Non-pigmented ciliary epithelial cell (primary cell): ENCODE measurements at places on chromosomes 13 and 19.

DNA sequence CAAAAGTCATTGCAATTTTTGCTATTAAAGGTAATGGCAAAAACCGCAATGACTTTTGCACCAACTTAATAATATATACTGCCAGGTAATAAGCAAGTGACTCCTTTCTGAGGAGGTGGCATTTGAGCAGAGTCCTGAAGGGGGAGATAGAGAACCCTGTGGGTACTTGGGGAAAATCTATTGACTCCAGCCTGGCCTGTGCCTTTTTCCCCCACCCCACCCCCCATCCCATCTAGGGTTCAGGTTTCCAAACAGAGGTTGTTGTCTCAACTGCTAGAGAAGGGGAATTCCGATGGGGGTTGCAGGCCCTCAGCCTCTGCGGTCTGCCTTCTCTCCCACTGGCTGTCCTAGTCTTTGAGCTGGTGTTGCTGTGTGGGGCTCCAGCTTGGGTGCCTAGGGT is 11.5 kb downstream of the S1PR2 start:
- no peak for DNase-seq

DNA sequence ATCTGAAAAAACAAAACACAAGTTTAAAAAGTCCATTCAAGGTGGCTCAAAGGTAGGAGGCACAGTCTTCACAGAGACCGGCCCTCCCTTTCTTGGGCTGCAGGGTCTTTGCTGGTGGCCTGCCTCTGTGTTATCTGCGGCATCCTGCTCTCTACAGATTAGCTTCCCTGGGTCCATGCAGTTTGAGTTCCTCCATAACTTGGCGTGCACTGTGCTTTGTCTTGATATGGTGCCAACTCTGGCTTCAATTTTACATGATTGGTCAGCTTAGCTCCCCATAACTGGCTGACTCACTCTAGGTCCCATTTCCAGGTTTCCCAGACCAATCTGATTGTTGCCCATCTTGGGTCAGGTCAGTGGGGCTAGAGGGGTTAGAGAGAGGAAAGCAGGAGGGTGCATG is 41.8 kb downstream of the TPT1 start:
- DNase-seq, result no peak

GRCh38 chr13:48954081-48954480 is 21.6 kb upstream of the FNDC3A start:
- DNase-seq, result no peak

DNA sequence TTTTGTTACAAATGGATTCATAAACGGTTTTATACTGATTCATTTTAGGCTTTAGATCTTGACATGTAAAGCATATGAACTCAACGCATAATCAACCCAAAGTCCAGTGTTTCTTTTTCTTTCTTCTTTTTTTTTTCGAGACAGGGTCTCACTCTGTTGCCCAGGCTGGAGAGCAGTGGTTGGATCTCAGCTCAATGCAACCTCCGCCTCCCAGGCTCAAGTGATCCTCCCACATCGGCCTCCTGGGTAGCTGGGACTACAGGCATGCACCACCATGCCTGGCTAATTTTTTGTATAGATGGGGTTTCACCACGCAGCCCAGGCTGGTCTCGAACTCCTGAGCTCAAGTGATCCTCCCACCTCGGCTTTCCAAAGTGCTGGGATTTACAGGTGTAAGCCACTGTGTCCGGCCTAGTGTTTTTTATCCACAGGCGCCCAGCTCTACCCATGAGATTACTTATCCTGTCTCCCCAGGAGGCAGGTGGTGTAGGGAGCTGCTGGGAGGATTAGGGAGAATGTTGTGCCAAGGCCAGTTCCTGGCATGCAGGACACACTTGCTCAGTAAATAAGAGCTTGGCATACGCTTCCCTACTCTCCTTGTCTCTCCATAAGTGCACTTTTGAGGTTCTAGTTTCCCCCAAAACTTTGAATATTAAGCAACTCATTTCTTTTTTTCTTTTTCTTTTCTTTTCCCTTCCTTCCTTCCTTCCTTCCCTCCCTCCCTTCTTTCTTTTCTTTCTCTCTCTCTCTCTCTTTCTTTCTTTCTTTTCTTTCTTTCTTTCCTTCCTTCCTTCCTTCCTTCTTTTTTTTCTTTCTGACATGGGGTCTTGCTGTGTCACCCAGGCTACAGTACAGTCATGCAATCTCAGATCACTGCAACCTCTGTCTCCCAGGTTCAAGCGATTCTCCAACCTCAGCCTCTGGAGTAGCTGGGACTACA is 4.8 kb upstream of the CEBPA start:
- no peak for DNase-seq

GRCh38 chr13:40470660-40471059 is 195.8 kb downstream of the FOXO1 start:
- no peak for DNase-seq

DNA sequence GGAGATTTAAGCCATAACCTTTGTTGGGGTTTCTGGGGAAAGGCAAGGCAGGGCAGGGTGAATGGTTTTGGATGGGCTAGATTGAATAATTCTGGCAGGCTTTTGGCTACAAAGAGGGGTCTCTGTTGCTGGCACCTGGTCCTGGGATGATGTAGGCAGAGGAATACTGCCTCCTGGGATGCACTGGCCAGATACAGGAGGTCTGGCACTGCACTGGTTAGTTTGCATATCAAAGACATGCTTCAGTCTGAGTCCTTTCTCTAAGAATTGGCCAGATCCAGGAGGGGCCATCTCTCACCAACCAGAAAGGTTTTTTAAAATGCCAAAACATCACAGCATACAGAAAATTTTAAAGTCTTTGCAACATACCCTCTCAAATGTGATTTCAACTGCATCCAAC is 8.0 kb upstream of the MEDAG start:
- DNase-seq, result no peak

GRCh38 chr19:8575467-8575997 is 1.7 kb downstream of the MYO1F start:
- DNase-seq, result no peak
